ENCODE measurements at places on chromosomes 5 and 9.
A peak's percentile ranks its signal among the peaks of the same experiment; 100 is the strongest.

GRCh38 chr9:135147474-135147805 lies 60.0 kb downstream of the OLFM1 start:
- DNase-seq = no peak

DNA sequence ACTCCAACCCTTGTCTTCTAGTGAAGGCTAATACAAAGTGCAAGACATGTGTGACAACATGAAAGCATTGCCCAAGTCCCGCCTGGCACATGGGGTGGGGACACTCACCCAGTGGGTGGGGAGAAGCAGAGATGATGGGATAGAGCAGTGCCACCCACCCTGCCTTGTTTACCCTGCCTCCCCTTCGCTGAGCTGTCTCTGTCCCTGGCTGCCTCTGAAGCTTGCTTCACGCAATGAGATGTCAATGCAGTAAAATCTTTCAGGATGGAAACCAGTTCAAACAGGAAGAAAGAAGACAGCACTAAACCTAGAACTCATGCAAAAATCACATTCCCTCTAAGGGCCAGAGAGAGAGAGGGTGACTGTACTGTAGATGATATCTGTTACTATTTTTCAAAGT lies 148.0 kb downstream of the INSYN2B start:
- no peak for DNase-seq

DNA sequence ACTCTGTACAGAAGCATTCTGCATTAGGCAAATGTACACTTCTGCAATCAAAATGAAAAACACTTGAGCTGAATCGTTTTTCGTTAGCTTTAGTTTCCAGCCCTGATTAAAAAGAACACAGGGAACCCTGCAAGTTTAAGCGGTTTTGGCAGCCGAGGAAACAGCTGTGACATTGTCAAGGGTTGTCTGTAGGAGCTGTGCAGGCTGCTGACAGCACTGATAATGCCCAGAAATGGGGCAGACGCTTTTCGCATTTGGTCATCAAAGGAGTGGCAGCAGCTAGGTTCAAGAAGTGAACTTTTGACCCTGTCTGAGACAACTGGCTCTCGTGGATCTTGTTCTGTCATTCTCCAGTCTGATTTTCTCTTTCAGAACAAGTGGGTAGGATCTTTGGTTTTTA lies 165.6 kb upstream of the CCDC152 start:
- no peak for DNase-seq

- no peak for DNase-seq
Observed at GRCh38 chr5:67462147-67462546, 265.5 kb upstream of the CD180 start.

DNA sequence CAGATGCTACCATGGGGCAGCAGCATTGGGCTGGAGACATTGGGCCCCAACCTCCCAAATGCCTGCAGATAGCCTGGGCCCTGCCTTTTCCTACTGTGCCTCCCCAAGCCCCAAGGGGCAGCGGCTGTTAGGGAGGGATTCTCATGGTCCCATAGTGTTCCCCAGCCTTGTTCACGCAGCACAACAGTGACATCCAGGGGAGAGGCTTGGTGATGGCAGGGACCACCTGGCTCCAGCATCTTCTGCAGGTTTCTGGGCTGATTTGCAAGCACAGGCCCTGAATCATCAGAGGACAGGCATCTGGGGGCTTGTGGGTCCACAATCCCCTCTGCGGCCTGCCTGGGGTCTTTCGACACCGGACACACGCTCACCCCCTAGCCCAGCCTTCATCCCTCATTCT lies 354.6 kb downstream of the SLIT3 start:
- no peak for DNase-seq

DNA sequence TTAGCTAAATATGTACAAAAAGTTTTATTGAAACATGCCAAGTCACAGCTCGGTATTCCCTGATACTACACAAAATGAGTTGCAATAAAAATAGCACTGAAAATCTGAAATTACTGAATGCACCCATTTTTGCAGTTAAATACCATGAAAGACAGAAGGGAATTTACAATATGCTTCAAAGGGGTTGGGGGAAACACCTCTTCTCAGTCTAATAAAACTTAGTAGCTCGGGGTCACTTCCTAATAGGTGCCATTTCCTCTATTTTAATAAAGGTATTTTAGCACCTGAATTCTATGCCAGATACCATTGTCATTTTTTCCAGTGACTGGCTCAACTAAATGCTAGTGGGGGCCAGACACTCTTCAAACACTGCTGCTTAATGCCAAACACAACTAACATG lies 204.1 kb upstream of the MEF2C start:
- DNase-seq = no peak

DNA sequence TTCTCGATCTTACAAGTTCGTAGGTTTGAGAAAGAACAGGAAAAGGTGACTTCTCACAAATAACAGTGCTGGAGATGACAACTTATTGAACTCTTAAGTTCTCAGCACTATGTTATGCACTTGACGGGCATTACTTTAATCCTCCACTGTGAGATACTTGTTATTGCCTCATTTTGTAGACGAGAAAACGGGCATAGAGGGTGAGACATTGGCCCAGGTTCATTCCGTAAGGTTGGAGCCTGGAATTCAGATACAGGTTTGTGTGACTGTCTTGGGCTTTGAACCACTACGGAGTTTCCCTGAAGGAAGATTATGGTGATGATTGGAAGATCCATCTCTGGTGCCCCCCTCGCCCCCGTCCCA lies 657 bp downstream of the MAT2B start:
- DNase-seq = no peak

GRCh38 chr5:33308586-33308985 lies 132.2 kb upstream of the TARS1 start:
- no peak for DNase-seq

DNA sequence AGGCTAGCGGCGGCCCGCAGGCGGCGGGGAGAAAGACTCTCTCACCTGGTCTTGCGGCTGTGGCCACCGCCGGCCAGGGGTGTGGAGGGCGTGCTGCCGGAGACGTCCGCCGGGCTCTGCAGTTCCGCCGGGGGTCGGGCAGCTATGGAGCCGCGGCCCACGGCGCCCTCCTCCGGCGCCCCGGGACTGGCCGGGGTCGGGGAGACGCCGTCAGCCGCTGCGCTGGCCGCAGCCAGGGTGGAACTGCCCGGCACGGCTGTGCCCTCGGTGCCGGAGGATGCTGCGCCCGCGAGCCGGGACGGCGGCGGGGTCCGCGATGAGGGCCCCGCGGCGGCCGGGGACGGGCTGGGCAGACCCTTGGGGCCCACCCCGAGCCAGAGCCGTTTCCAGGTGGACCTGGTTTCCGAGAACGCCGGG lies 253 bp downstream of the SLC12A2 start:
- DNase-seq = peak; percentile 75

GRCh38 chr9:98331536-98332259 lies 76.2 kb upstream of the TBC1D2 start:
- DNase-seq = no peak

- DNase-seq = peak; percentile 97
Observed at GRCh38 chr9:6149315-6149714, 66.3 kb upstream of the IL33 start.

DNA sequence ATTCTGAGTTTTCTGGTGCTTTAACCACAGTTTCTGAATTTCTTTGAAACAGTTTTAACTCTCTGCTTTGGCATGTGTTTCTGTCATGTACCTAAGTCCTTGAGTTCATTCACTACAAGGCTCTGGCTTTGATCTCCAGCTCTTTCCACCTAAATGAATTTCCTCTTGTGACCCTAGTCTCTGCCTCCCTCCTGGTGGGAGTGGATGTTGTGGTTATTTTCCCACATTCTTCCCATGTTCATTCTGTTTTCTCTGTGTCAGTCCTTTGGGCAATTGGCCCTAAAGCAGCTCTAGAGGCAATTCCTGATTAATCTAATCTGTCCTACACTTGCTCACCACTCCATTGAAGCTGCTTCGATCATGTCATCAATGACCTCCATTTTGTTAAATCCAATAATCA lies 28.4 kb upstream of the DPYSL3 start:
- DNase-seq = no peak

GRCh38 chr5:133775584-133776304 lies 163.4 kb upstream of the FSTL4 start:
- no peak for DNase-seq

DNA sequence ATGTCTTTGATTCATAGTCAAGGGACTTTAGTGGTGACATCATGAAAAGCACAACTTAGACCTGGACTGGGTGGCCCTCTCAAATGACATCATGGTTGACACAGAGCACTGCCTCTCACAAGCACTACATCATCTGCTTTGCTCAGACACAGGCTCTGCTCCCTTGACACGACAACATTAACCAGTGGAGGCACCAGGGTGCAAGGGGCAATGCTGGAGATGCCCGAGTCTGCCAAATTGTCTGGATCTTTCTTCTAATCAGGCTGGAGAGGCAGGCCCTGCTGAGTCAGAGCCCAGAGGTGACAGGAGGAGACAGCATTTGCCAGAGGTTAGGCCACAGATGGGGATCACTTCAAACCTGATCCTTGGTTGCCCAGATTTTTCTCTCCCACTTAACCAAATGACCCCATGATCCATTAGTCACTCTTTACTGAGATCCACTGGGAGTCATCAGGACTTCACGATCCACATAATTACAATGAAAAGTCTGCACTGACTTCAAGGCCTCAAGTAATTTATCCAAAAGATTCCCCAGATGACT lies 174.4 kb downstream of the SLIT3 start:
- DNase-seq = no peak

- no peak for DNase-seq
Observed at GRCh38 chr5:152711801-152712388, 306.8 kb upstream of the NMUR2 start.

DNA sequence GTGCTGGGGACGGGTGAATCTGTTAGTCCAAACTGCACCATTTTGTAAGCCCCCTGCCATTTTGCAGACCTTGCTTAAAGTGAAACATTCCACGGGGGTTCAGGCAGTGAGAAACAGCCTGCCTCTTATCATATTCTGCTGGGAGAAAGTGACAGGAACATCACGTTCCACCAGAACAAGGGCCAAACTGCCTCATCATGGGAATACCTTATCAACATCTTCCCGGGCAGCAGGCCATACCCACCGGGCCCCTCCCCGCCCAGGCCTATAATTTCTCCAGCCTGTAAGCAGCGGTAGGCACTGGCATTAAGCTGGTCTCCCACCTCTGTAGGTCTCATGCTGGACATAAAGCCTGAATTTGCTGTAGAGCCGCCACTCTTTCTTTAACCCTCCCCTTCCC lies 1.5 kb upstream of the CFAP77 start:
- no peak for DNase-seq

- DNase-seq = no peak
Observed at GRCh38 chr5:175591293-175591692, 66.6 kb upstream of the HRH2 start.
